ENCODE measurements at places on chromosomes 16 and 17. TPM values are rescaled to one million over a fixed set of nuclear protein-coding genes. Genes with fewer than 3 reads are reported as not detected.

BCAR1 gene
- 58.6 TPM for polyA plus RNA-seq

KRT36 gene
- polyA plus RNA-seq = not detected

DNAI2 gene
- polyA plus RNA-seq = 0.14 TPM

NXPH3 gene
- 1.3 TPM for polyA plus RNA-seq

RAI1 gene
- 17.8 TPM for polyA plus RNA-seq

TM4SF5 gene
- polyA plus RNA-seq = not detected

GNG13 gene
- polyA plus RNA-seq = not detected

SOX8 gene
- polyA plus RNA-seq = 36.9 TPM

OR2C1 gene
- 0.16 TPM for polyA plus RNA-seq

PLA2G10 gene
- polyA plus RNA-seq = 0.47 TPM

SLC16A6 gene
- 0.57 TPM for polyA plus RNA-seq

C16orf96 gene
- 0.73 TPM for polyA plus RNA-seq

CCT6B gene
- 2.5 TPM for polyA plus RNA-seq

PSMB10 gene
- 26.0 TPM for polyA plus RNA-seq

CCP110 gene
- 15.0 TPM for polyA plus RNA-seq

ETV4 gene
- polyA plus RNA-seq = 5.4 TPM

GLIS2 gene
- polyA plus RNA-seq = 22.9 TPM

C17orf107 gene
- 1.3 TPM for polyA plus RNA-seq

NHLRC4 gene
- 0.99 TPM for polyA plus RNA-seq

ELMO3 gene
- 1.1 TPM for polyA plus RNA-seq

KIF2B gene
- polyA plus RNA-seq = not detected

UBE2O gene
- polyA plus RNA-seq = 14.1 TPM

PARD6A gene
- 1.0 TPM for polyA plus RNA-seq

KRT28 gene
- polyA plus RNA-seq = not detected

CFAP97D1 gene
- 0.05 TPM for polyA plus RNA-seq

PPL gene
- polyA plus RNA-seq = 1.1 TPM

KCTD19 gene
- polyA plus RNA-seq = 0.32 TPM

IRF8 gene
- polyA plus RNA-seq = 5.4 TPM

KRT27 gene
- polyA plus RNA-seq = not detected

TMEM100 gene
- polyA plus RNA-seq = 8.0 TPM

C1QTNF8 gene
- not detected for polyA plus RNA-seq

NECAB2 gene
- polyA plus RNA-seq = 0.66 TPM

KRT33A gene
- not detected for polyA plus RNA-seq

OR4D1 gene
- polyA plus RNA-seq = not detected

ORC6 gene
- 10.3 TPM for polyA plus RNA-seq
